ENCODE measurements at places on chromosomes 7 and 10.
A peak's percentile ranks its signal among the peaks of the same experiment; 100 is the strongest.

DNA sequence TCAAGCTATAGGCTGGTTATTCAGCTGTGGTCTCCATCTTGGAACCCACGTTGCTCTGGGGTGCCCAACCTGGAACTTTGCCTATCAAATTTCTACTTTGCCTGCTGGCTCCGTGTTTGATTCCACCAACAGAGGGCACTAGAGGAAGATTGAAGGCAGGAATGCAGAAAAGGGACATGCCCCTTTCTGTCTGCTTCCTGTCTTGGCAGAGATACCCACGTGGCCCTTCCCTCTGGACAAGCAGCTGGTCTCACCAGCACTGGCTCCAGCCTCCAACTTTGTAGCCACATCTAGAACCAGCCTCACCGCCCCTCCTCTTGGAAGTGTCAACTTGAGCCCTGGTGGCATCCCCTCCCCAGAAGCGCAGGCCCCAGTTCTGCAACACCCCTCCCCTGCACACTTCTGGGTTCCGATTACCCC is 52.1 kb upstream of the ZNF438 start:
- DNase-seq: peak; percentile 39

DNA sequence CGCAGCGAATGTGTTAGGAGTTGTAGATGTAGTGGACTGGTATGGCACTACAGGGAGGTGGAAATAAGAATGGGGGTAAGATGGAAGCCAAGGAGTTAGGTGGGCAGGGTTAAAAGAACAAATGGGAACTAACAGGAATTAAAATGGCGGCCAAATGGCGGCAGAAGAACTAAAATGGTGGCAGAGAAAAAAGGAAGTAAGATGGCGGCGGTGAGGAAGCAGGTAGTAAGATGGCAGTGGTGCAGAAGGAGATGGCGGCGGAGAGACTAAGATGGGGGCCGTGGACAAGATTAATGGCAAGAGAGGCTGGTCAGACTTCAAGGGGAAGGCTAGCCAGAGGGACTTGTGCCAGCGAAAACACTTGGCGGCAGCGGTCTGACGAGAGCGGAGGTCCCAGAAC is 44.5 kb downstream of the ZNF138 start:
- no peak for DNase-seq

DNA sequence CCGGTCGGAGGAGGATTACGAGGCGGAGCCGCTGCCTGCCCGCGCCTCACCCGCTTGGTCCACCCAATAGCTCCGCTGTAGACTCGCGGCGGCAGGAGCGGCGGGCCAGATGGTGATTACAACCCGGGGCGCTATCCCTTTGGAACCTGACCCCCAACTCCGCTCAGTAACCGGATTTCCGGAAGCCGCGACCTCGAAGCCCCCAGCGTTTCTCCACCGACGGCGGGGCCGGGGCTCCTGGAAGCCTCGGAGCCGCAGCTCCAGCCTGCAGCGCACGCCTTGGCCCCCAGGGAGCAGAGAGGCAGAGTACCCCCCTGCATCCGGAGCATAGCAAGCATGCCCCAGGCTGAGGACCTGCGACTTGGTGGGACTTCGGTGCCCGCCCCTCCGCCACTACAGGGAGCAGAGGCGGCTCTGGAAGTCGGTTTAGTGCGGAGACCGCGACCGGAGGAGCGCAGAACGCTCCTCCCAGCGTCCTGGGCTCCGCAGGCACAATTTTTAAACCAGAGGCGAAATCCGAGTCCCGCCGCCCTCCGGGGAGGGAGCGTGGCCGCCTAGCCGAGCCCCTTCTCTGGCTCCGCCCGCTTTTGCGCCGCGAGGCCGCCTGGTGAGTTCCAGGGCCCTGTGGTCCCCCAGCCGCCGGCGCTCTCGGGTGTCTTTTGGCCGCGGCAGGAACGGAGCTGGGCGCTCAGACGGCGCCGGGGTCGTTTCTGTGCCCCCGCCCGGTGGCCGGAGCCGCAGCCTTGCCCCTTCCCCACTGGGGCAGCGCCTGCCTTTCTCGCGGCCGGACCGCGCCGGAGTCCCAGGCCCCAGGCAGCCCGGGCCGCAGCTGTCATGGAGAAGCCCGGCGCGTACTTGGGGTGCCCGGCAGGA is 28.2 kb upstream of the BMS1 start:
- no peak for DNase-seq

GRCh38 chr10:34475786-34476185 is 339.3 kb downstream of the PARD3 start:
- no peak for DNase-seq

- DNase-seq: no peak
These were observed 12.6 kb downstream of the GHRHR start for GRCh38 chr7:30976381-30976780.

- no peak for DNase-seq
These were observed 63.2 kb upstream of the KLF6 start for GRCh38 chr10:3848005-3848774.

GRCh38 chr10:11285171-11285570 is 267.5 kb downstream of the CELF2 start:
- no peak for DNase-seq

DNA sequence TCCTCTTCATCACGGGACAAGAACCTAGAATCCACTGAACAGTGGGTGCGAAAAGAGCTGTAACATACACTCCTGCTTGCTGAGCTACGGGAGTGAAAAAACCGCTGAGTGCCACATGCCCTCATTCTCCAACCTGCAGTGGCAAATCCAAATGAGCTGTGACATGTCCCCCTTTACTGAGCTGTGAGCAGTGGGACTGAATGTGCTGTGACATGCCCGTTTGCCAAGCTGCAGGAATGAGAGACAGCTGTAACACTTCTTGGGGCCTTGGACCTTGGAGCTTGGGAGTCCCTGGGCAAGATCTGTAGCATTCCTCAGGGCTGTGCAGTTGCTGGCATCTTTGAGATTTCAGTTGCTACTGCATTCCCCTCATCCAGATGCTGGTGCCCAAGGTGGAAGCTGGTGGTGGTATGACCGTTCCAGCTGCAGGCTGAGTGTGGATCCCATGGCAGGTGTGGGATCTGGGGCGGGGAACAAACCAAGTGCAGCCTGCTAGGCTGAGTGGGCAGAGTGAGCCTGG is 85.0 kb downstream of the TMEM106B start:
- DNase-seq: no peak

- DNase-seq: no peak
These were observed 88.4 kb downstream of the CCDC71L start for GRCh38 chr7:106572394-106573124.

DNA sequence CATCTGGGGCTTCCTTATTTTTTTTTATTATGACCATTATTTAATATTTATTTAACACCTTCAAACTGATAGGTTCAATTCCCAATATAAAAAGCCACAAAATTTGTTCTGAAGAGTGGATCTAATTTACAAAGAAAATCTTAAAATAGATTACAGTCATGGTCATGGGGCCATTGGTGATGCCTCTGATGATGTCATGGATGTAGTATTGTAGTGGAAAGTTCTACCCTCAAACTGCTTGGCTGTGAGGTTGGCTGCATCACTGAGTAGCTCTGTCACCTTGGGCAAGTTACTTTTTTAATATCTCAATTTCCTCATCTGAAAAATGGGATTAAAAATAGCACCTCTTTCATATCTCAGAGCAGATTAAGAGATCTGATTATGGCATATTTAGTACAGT is 128.5 kb downstream of the DKK1 start:
- DNase-seq: no peak

DNA sequence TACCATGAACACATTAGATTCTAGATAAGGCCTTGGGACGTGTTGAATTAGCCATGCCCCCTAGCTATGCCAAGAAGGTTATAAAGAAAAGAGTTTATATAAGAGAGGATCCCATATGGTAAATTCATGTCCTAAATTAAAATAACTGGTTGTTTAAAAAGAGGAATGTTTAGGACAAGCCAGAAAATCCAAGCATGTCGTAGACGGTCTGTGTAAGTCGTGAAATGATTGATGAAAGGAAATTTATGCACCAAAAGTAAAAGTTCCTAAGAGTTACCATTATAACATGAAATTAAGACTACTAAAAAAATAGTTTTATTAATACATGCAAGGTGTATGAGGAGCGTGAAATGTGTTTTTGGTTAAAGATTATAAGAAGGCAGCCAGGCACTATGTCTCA is 624.9 kb downstream of the ARL4A start:
- DNase-seq: no peak

DNA sequence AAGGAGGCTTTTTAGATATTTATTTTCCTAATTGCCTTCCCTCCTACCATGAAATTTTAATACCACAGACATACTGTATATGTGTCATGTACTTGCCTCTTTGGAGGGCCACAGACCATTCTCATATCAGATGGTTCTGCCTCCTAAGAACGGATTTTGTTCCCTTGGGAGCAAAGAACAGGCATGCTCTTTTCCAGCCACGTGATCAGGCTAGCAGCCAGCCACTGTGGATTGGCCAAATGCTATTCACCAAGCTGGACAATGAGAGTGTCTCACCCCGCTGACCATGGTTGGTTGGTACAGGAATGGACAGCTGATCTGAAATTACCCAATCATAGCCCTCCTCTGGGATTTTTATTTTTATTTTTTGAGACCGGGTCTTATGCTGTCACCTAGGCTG is 21.5 kb upstream of the CRHR2 start:
- DNase-seq: no peak

Measured in stimulated activated CD4-positive, alpha-beta T cell treated with anti-CD3 and anti-CD28 coated beads, Interleukin-1b, Interleukin-23, amount 100 ng/mL, for 1 hour (primary cell).